NCI-H1694 treated with DMSO at 0.1 percent for 48 hours (cell line): ENCODE measurements at places on chromosomes 16 and 17.

DNA sequence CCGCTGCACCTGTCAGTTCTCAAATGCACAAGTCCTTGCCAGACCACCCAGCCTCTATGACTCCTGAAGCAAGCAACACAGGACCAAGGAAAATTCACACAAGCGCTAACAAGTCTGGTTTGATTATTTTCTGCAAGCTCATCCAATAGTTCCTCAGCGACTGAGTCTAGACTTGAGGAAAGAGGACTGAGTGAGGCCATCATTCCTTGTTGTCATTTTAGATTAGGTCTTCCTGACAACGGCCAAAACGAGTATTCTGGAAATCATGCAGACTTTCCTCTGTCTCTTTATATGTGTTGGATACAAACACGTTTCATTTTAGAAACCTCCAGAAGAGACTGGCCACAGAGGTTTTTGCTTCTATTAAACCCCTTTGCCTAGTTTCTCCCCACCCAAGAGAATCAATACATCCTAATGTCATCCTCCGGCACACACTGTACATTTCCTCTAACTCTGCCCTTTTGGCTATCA is 561 bp downstream of the CCDC47 start:
- no peak for DNase-seq

DNA sequence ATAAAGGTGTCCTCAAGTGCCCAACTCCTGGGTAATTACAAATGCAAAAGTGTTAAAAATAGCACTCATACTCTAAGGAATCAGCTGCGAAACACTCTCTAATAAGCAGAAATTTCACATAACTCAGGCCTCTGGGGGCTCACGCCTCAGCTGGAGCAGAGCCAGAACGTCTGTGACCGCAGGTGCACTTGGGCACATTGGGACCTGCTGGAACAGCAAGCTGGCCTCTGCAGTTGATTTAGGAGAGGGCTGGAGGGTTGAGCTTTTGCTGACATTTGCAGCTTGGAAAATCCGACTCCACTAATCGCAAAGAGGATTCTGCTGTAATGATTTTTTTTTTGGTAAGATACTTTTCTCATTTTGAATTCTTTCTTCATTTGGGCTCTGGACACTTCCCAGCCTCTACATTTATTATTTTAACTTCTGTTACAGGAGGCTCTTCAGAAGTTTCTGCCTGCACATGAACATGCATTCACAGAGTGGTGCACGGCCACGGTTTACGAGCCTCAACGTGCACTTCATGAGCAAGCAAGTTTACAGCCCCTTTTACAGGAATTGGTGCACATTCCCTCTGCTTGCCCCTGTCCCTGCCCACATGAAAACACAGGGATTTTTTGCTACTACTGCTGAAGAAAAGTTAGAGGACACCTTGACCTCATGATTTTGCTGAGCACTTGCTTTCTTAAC is 4.1 kb upstream of the SNTB2 start:
- DNase-seq = peak; percentile 35

DNA sequence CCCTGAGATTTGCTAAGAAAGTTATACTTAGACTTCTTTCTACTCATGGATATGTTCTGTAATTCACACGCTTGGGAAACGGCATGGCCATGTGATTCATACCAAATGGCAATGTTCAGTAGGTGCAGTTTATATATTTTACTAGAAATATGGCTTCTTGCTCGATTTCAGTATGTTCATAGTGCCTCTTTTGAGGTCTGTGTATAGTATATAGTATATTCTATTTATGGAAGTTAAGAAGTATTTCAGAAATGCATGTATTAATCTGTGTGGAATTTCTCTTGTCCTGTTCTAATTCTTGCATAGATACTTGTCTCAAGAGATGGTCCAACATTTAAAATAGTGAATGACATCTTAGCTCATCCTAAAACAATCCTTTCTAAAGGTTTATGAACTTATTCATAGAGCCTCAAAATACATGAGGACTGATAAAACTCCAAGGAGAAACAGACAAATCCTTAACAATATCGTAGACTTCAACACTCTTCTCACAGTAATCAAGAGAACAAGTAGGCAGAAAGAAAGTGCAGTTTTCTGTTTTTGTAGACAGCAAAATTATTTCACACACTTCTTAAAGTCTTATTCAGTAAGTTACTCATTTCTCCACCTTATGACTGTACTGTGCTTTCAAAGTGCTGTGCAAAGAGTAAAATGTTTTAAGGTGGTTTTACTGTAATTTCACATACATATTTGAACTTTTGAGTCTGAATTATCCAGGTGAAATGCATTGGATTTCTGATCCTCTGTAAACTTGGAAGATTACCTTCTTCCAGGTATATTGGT is 11.1 kb downstream of the BPTF start:
- no peak for DNase-seq

DNA sequence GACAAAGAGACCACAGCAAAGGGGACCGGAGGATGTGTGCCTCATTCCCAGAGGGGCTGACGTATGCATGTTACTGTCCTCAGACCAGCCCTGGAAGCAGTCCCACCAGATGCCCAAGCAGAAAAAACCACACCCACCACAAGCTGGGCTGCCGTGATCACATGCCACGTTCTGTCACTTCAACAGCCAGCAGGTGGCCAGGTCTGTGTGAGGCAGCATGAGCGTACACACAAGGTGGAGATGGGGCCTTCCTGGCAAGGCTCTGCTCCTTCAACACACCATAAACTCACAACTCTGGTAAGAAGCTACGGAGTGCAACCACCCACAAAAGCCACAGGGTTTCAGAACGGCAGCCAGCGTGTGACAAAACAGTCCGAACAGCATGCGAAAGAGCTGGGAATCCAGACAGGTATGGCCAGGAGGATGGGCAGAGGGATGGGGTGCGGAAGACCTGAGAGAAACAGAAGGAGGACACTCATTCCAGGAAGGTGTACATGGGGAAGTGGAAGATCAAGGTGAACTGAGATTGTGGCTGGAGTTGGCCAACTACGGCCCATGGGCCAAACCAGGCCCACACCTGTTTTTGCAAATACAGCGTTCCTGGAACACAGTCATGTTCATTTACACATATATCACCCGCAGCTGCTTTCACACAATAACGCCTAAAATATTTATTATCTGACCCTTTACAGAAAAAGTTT is 27.9 kb downstream of the MBTPS1 start:
- DNase-seq = peak; percentile 70

DNA sequence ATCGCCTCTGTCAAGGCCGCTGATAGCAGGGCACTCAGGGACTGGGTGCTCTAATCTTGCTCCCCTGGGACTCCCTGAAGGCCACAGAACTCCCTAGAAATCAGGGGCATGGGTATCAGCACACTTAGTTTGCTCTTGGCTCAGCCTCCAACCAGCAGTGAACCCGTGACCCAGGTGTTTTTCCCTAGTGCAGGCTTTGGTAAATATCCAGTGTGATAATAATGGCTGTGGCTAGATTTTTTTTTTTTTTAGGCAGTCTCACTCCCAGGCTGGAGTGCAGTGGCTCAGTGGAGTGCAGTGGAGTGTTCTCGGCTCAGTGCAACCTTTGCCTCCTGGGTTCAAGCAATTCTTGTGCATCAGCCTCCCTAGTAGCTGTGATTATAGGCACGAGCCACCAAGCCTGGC is 10.3 kb downstream of the NUPR1 start:
- DNase-seq = no peak

- no peak for DNase-seq
Observed at GRCh38 chr16:79092846-79093245, 507.7 kb downstream of the MAF start.

- DNase-seq = peak; percentile 90
Observed at GRCh38 chr17:61583242-61583641, 7.8 kb downstream of the NACA2 start.

DNA sequence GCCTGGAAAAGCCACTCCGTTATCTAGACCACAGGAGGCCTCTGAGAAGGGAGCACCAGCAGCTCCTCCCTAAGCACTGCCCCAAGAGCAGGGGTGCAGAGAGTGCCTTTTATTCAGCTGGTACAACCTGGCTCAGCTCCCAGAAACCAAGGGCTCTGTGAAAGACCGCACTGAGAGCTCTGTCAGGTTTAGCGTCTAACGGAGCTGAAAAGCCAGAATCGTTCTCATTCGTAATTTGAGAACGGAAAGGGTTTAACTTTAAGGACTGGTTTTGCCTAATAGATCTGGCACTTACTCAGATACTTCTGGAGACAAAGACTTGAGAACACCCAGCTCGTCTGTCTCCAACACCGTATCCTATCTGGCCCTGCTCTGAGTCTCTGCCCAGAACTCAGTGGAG is 13.5 kb downstream of the MPG start:
- peak; percentile 52 for DNase-seq

DNA sequence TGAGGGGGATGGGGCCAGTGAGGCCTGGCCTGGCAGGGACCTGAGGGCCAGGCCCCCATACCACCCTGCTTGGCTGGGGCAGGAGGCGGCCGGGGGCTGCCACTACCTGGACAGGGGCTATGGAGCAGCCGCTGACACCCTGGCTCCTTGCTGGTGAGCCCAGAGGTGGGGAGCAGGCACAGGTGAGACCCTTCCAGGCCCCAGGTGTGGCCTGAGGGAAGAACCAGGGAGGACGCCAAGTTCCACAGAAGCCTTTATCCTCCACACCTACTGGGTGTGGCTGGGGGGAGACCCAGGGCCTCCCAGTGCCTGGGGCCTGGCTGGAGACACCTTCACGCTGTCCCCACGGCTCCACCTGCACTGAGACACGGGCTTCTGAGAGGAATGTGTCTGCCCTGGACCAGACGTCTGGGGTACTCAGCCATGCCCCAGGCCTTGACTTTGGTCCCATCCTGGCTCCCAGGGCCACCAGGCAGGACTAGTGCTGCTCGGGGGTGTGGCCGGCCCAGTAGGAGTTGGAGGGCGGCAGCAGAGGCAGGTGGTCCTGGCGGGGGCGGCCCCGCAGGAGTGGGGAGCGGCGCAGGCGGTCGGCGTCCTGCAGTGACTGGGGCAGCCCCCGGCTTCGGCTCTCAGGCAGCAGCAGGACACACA is 4.7 kb downstream of the SLC22A31 start:
- DNase-seq = no peak

- no peak for DNase-seq
Observed at GRCh38 chr16:10926867-10927266, 15.4 kb downstream of the DEXI start.
